ENCODE measurements at places on chromosomes 1 and 21.

GRCh38 chr1:199815947-199816346 is 211.6 kb upstream of the NR5A2 start:
- DNase-seq = no peak

- peak; percentile 37 for DNase-seq
Observed at GRCh38 chr21:37711836-37712568, 204.3 kb downstream of the KCNJ6 start.

DNA sequence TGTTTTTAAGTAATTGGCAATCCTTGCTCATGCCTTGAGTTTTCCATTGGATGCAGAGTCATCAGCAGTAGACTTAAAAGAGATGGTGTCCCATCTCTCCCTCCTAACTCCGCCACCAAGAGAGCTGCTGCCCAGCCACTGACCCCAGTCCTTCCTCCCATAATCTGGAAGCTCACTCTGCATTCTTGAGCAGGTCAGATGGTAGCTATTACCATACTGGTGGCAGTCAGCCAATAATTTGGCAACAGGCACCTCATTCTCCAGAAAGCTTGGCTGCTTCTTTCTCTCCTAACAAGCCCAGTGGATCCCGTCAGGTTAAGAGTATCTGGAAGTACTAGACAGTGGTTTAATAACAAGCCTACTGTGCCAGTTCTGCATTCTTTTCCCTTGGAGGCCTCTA is 272.1 kb downstream of the ZNF648 start:
- no peak for DNase-seq

- DNase-seq = no peak
Observed at GRCh38 chr1:113325022-113325421, 65.3 kb upstream of the MAGI3 start.

- no peak for DNase-seq
Observed at GRCh38 chr1:61935516-61935915, 193.2 kb downstream of the PATJ start.

DNA sequence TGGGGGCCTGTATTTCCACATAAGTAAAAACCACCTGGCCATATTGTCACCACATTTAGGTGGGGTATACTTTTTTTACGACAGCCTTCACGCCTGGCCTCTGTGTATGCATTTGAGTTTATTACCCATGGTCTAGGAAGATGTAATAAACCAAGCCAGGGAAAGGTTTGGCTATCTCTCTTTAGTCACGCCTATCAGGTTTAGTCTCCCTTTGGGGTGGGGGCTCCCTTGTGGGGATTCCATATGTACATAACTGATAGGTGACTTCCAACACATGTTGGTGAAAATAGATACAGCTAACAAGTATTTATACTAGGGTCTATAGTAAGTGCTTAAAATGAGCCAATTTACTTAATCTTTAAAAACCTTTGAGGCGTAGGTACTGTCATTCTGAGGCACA is 4.2 kb downstream of the YBX1 start:
- no peak for DNase-seq

DNA sequence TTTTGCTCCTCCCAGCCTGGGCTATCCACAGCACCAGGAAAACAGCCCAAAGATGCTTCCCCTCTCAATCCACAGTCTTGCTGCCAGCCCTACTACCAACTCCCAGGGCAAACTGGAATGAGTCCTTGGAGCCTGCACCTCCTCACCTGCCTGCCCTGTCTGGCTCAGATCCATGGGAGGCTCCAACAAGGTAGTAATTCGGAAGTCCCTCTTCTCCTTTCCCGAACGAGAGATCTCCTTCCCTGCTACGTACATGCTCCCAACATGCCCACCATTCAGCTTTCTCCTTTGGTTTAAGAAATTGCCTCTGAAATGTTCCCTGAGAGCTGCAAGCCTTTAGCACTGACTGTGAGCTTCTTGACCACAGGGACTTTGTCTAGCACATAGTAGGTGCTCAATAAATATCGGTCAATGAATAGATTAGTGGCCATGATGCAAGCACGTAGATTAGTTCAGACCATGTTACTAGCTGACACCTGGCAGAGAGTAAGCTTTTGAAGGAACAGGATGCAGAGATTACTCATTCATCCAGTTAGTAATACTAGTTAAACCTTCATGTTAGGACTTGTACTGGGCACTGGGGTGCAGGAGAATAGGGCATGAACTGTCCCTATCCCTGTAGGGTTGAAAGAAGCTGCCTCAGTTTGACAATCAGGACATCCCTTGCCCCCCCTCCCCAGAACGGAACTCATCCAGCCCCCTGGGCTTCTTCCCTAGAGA is 80.1 kb downstream of the DISP3 start:
- DNase-seq = no peak

DNA sequence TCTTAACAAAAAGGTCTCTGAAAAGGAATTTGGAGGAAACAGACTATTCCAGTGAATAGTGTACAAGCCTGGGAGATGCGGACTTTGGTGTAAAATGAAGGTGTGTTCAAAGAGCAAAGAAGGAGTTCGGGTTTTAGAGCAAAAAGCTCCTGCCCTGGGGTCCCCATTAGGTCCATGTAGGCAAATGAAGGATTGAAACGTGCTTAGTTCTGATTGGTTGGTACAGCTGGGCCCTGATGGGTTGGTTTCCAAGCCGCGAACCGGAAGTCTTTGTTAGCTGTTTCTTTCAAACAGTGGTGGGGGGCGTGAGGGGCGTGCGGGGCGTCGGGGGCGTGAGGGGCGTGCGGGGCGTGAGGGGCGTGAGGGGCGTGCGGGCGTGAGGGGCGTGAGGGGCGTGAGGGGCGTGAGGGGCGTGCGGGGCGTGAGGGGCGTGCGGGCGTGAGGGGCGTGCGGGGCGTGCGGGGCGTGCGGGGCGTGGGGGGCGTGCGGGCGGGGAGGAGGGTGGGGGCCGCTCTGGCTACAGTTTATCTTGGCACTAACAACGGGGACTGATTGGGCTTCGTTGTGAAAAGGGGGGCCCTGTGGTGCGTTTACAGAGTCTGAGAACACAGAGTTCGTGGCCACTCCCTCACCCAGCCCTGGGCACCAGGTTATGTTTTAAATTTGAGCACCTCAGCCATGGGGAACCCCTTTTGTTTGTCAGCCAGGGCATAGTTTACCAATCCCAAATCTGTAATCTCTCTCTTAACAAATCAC is 29.4 kb downstream of the LRRC3 start:
- no peak for DNase-seq

GRCh38 chr1:16375521-16376340 is 8.7 kb downstream of the SZRD1 start:
- no peak for DNase-seq

GRCh38 chr1:82384776-82385175 is 584.0 kb downstream of the ADGRL2 start:
- DNase-seq = no peak

GRCh38 chr21:44927587-44928461 is 7.1 kb upstream of the ITGB2 start:
- no peak for DNase-seq

- DNase-seq = no peak
Observed at GRCh38 chr1:203112475-203112874, 15.1 kb upstream of the ADORA1 start.

DNA sequence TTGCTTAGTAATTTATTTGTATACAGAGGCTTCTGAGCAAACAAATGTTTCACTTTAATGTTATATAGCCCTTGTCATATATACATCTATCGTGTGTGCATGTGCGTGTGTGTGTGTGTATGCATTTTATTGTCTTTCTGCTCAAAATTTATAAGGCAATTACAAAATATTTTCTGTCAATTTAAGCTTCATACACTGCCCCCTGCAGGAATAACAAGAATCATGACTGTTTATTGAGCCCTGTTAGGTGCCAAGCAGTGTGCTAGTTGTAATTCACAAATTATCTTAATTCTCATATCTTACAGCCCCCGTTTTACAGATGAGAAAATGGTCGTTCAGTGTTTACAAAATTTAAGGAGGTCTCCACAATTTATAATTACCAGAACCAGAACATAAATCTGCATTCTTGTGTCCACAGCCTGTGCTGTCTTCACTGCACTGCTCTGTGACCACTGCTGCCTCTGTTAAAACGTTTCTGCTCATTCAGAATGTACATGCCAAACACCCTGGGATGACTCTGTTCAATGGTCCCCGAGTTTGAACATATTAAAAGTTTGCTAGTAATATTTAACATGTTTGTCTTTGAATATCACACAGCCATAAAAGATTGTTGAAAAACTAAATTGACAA is 181.3 kb downstream of the ATP6V1G3 start:
- DNase-seq = no peak

GRCh38 chr1:167126811-167127210 is 32.9 kb downstream of the STYXL2 start:
- DNase-seq = no peak

- DNase-seq = no peak
Observed at GRCh38 chr1:48402599-48402998, 69.4 kb downstream of the SPATA6 start.

DNA sequence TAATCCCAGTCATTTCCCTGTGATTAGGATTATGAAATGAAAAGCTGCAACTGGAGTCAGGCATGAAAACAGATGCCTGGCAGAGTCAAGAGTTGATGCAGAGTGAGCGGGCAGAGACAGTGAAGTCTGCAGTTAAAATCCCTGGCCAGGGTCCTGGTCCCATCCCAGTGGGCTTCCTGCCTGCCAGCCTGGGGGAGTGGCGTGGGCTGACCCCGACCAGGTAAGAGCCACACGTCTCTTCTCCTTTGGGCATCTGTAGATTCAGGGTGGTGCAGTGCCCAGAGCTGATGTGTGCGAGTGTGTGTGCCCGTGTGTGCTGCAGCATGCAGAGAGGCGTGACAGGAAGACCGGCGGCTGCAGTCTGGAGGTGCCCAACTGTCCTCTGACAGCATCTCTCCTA is 6.2 kb upstream of the KIAA1614 start:
- no peak for DNase-seq

GRCh38 chr1:107964336-107965109 is 457 bp downstream of the VAV3 start:
- peak; percentile 24 for DNase-seq

DNA sequence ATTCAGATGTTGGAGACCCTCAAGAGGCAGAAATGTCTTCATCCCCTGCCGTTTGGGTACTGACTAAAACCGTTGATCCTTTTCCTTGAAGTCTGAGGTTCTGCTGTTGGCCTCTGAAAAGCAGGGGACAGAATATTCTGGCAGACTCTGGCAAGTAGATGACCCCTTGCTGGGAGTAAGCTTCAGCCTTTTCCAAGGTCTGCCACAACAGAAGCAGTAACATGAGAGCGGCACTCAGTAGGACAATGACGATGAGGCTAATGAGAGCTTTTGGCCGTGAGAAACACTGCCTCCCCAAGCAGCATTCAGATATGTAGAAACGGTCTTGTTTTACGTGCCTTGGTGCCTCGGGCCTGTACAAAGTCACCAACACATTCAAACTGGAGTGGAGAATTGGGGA is 143.7 kb downstream of the ST6GALNAC5 start:
- DNase-seq = no peak

- DNase-seq = no peak
Observed at GRCh38 chr1:108893141-108893530, 16.4 kb downstream of the GPSM2 start.

DNA sequence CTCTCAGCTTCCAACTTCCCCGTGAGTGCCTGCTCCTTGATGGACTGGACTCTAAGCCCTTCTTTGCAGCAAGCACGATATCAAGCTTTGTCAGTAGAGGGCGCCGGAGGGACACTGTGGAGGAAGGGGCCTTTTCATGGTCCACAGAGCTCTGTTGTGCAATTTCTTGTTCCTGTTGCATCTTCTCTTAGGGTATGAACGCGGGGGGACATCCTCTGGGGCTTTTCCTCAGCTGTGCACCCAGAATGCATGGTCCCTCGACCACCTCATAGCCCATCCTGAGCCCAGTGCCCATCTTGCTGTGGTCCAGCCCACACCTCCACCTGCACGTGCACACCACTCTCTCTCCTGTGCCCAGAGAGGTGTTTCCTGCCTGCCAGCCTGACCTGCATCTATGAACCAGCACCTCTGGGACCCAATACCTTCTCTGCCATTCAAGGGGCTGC is 556.8 kb downstream of the PTPRU start:
- DNase-seq = peak; percentile 41

DNA sequence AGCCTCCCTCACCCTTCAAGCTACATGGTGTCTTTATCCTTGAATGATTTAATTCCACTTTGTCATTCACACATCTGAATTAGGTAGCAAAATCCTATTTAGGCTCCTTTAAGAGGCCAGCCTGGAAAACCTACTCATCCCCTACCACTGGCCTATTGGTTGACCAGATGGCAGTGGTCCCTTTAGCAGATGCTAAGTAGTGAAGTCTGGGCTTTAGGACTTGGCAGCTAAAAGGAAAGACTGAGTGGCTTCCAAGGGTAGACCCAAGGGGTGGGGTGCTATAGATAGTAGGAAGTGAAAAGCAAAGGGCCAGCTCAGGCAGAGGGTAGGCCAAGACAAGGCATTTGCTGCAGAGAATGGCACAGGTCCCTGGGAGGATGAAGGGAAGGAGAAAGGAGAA is 46.6 kb downstream of the KCNJ6 start:
- DNase-seq = no peak

DNA sequence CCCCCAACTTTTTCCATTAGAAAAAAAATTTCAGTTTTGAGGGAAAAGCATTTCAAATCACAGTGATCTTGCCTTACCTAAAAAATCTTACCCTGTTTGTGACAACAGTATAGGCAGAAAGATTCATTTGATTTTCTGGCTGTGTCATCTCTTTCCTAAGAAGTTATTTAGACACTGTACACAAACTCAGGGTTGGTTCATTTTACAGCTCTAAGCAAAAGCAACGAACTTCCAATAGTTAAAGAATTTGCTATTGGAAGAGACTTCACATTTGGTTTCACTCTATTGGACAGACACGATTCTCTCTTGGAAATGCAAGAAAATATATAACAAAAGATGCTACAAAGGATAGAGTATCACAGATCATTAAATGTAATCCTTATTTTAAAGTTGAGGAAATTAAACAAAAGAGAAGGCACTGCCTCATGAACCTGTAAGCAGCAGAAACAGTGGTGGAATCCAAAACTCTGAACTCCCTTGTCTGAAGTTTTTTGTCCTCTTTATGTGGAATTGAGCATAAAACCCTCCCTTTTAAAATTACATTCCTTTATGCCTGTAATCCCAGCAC is 20.8 kb downstream of the EYA3 start:
- DNase-seq = no peak

DNA sequence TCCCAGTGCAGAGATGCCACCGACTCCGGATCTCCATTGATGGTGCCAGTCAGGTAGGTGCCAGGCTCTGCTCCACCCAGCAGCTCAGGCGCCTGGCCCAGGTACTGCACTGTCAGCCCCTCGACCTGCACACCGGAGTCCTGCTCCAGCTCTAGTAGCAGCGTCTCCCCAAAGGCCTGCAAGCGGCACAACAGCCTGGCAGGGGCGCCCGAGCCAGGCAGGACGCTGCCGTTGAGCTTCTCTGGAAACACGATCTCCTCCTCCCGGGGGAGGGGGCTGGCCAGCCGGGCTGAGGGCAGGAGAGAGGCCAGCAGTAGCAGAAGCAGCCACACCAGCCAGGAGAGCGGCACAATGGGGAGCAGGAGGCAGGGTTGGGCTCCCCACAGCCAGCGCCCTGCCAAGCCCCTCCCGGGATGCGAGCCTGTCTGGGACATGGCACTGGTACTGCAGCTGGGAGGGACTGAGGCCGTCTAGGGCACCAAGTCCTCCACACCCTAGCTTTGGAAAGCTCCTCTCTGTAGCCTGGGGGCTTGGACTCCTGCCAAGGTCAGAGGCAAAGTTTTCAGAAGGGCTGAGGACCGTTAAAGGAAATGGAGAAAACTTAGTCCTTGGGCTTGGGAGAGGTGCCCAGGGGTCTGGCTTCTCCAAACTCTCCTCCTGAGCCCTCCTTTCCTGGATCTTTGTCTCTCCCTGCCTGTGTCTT is 509 bp downstream of the ADAMTS4 start:
- no peak for DNase-seq
